Ascending aorta (tissue), 2 donors: ENCODE measurements at places on chromosomes 16 and 17. TPM values are rescaled to one million over a fixed set of nuclear protein-coding genes. Genes with fewer than 3 reads are reported as not detected.
A peak's percentile ranks its signal among the peaks of the same experiment; 100 is the strongest.

The SPNS2 gene
- total RNA-seq, result 107 TPM

The HNF1B gene
- total RNA-seq, result not detected

The RASL10B gene
- total RNA-seq, result 9.9 TPM

The SERPINF2 gene
- total RNA-seq, result 20.6 TPM

- H3K27ac ChIP-seq, result no peak overlapping the region
- no peak for DNase-seq
- no peaks in the 10 kb centered on the region for H3K4me1 ChIP-seq
- H3K27me3 ChIP-seq, result no peaks in the 10 kb centered on the region
Observed at GRCh38 chr16:11060842-11061241, 116.5 kb downstream of the CLEC16A start.

- no peak overlapping the region for H3K4me3 ChIP-seq
- no peaks in the 10 kb centered on the region for H3K27me3 ChIP-seq
Observed at GRCh38 chr17:7081341-7082062, 1.5 kb upstream of the CLEC10A start.

- H3K4me1 ChIP-seq, result no peaks in the 10 kb centered on the region
- no peaks in the 10 kb centered on the region for H3K36me3 ChIP-seq
- no peak overlapping the region for H3K4me3 ChIP-seq
- DNase-seq, result no peak
Observed at GRCh38 chr16:56779906-56780305, 50.0 kb downstream of the NUP93 start.

DNA sequence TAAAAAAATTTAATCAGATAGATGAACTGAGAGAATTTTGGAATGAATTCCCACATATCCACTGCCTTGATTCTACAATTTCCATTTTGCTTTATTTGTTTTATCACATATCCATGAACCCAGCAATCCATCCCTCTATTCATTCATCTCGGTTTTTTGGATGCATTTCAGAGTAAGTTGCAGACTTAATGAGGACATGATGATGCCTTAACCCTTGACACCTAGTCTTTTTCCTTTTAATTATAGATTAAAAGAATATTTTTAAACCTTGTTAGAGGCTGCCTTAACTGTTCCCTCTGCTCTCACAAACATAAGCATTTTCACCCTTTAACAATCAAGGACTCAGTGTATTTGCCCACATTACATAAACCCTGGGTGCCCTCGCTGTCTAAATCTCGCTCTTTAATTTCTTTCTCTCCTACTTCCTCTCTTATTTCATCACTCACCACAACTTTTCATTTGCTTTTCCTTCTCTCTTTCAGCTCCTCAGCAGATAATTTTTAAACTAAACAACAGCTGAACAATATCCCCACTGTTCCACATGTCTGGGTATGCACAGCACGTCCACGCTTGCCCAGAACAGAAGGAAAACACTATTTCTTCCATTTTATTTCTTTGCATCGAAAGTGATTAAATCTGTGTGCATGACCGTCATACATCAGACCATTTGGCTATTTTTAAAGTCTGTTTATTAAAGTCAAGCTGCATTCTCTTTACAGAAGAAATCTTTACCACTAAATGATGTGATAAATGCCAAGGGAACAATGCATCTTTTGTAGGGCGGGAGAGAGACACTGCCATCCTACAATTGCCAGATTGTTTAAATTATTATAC is 39.9 kb downstream of the IQCK start:
- no peaks in the 10 kb centered on the region for H3K36me3 ChIP-seq
- H3K27me3 ChIP-seq, result no peaks in the 10 kb centered on the region
- H3K4me1 ChIP-seq, result no peaks in the 10 kb centered on the region
- peak; percentile 1 for DNase-seq
- H3K27ac ChIP-seq, result no peak overlapping the region

DNA sequence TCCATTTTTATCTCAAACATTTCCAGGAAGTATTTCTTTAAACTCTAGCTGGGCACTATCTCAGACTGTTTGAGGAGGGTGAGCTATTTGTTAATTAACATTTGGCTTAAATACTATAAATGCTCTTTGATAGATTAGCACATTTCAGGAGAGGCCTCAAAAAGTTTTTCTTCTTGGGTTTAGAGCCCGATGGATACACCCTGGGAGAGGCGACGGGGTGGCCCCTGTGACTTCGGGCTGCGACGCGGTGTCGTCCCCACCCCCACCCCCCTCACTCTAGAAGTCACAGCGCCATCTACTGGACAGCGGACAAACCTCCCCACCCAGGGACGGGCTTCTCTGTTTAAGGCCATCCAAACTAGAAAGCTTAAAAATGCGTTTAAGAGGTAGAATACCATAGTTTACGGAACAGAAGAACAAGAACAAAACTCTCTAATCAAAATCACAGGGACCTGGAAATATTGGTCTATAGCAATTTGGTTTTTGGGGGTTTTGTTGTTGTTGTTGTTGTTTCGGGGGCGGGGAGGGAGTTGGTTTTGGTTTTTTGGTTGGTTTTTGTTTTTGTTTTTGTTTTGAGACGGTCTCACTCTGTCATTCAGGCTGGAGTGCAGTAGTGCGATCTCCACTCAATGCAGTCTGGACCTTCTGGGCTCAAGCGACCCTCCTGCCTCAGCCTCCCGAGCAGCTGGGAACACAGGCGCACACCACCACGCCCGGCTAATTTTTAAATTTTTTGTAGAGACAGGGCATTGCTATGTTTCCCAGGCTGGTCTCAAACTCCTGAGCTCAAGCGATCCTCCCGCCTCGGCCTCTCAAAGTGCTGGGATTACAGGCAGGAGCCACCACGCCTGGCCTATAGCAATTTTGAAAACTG is 254.4 kb downstream of the C16orf95 start:
- no peaks in the 10 kb centered on the region for H3K27me3 ChIP-seq
- H3K27ac ChIP-seq, result peak overlapping the region; percentile 90
- peak overlapping the region; percentile 66 for H3K4me3 ChIP-seq
- H3K36me3 ChIP-seq, result no peaks in the 10 kb centered on the region
- DNase-seq, result no peak

DNA sequence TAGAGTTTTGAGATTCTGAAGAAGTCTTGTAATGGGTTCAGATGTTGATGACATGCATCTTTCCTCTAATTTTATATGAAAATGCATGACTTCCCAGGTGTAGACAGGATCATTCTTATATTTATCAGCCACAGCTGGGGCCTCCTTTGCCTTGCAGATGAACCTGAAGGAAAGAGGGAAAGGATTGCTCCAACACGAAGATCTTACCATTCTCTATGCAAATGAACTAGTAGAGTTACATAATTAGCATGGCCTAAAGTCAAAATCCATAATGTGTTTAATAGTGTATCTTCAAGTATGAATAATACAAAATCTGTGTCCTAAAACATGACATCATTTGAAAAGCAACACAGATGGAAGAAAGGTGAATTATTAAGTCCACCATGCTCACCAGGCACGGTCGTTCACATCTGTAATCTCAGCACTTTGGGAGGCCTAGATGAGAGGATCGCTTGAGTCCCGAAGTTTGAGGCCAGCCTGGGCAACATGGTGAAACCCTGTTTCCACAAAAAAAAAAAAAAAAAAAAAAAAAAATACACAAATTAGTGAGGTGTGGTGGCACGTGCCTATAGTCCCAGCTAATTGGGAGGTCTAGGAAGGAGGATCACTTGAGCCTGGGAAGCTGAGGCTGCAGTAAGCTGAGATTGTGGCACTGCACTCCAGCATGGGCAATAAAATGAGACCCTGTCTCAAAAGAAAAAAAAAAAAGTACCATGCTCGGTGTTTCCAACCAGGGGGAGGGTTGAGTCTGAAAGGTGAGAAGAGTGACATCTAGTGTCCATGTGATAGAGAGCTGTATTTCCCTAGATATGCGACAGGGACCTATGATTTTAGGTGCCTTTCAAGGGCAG is 6.3 kb downstream of the VWA3A start:
- no peaks in the 10 kb centered on the region for H3K4me1 ChIP-seq
- H3K36me3 ChIP-seq, result no peaks in the 10 kb centered on the region
- H3K27me3 ChIP-seq, result no peaks in the 10 kb centered on the region
- no peak overlapping the region for H3K4me3 ChIP-seq
- no peak overlapping the region for H3K27ac ChIP-seq

DNA sequence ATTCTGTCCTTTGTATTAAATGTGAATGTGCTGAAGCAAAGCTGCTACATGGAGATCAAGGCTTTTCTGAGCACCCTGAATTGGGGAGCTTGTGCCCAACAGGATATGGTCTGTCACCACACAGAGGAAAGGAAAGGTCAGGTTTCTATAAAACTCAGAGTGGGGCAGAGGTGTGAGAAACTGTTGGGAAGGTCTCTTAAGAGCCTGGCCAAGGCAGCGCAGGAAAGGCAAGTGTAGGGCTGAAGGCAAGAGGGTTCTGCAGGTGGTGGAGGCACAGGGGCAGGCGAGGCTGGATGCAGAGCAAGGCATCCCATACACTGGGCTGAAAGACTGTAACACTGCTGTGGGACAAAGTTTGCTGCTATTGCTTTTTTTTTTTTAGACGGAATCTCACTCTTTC is 8.1 kb downstream of the COX6A2 start:
- no peaks in the 10 kb centered on the region for H3K27me3 ChIP-seq
- no peak overlapping the region for H3K27ac ChIP-seq
- H3K36me3 ChIP-seq, result no peaks in the 10 kb centered on the region
- no peak overlapping the region for H3K4me3 ChIP-seq
- no peak for DNase-seq

- no peaks in the 10 kb centered on the region for H3K36me3 ChIP-seq
- no peak overlapping the region for H3K4me3 ChIP-seq
- no peak overlapping the region for H3K27ac ChIP-seq
- H3K4me1 ChIP-seq, result no peaks in the 10 kb centered on the region
- no peaks in the 10 kb centered on the region for H3K27me3 ChIP-seq
Observed at GRCh38 chr16:9713156-9713555, 469.1 kb downstream of the GRIN2A start.

DNA sequence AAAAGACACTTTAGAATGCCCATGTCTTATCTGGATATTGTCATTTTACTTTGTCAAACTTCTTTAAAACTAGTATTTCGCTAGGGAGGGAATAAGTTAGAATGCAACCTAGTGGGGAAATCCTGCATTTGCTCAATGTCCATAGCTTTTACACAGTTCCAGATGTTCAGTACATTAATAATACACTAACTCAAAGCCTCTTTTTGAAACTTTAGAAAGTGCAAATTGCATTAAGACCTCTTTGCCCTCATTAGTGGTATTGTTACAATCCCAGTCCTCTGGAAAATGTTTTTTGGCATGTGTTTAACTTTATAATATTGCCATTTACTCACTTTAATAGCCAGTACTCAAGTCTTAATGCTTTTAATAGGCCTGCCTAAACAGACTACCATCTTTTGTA is 106.8 kb downstream of the BRIP1 start:
- DNase-seq, result no peak
- H3K27ac ChIP-seq, result no peak overlapping the region
- no peaks in the 10 kb centered on the region for H3K36me3 ChIP-seq
- no peak overlapping the region for H3K4me3 ChIP-seq

DNA sequence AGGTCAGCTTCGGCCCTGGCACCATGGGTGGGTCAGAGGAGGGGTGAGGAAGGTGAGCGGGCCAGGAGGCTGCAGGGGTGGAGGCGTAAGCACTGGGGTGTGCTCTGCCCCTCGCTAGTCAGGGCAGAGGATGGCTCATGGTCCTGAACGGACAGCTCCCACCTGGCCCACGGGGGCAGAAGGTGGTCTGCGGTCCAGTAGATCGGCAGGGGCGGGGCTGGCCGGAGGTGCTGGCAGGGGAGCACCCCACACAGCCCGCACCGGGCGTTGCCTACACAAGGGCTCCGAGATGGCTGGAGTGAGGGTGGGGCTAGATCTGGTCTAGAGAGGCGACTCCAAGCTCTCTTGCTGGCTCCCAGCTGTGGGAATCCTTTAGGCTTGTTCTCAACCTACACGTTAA is 8.2 kb downstream of the NPTX1 start:
- H3K4me3 ChIP-seq, result no peak overlapping the region
- H3K4me1 ChIP-seq, result no peaks in the 10 kb centered on the region
- no peaks in the 10 kb centered on the region for H3K36me3 ChIP-seq

- H3K4me1 ChIP-seq, result no peaks in the 10 kb centered on the region
- H3K36me3 ChIP-seq, result no peaks in the 10 kb centered on the region
- no peak overlapping the region for H3K4me3 ChIP-seq
- DNase-seq, result peak; percentile 65
Observed at GRCh38 chr16:73572135-73572828, 524.4 kb upstream of the ZFHX3 start.

DNA sequence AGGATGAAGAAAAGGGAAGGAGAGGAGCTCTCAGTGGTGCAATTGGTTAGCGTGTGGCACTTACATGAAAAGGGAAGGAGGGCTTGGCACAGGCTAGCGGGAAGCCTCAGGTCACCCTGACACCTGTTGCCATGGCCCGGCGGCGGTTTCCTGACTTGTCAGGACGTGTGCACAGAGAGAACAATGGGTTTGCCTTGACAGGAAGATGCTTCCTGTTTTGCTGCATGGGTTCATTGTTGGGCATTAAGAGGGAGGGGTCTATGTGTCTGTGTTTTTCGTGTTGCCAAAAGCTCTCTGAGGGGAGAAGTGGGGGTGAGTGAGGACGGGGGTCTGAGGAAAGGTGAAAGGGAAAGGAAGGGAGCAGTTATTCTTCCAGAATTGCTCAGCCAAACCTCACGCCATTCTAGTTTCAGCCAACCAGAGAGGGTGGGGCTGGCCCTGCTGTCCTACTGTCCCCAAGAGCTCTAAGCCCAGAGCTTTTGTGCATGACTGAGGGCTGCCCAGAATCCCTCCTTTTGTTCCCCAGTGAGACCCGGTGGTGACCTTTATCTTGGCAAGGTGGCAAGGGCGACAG is 17.1 kb upstream of the CCR7 start:
- H3K27ac ChIP-seq, result no peak overlapping the region
- H3K36me3 ChIP-seq, result no peaks in the 10 kb centered on the region
- no peak overlapping the region for H3K4me3 ChIP-seq
- H3K27me3 ChIP-seq, result no peaks in the 10 kb centered on the region
- no peaks in the 10 kb centered on the region for H3K4me1 ChIP-seq

DNA sequence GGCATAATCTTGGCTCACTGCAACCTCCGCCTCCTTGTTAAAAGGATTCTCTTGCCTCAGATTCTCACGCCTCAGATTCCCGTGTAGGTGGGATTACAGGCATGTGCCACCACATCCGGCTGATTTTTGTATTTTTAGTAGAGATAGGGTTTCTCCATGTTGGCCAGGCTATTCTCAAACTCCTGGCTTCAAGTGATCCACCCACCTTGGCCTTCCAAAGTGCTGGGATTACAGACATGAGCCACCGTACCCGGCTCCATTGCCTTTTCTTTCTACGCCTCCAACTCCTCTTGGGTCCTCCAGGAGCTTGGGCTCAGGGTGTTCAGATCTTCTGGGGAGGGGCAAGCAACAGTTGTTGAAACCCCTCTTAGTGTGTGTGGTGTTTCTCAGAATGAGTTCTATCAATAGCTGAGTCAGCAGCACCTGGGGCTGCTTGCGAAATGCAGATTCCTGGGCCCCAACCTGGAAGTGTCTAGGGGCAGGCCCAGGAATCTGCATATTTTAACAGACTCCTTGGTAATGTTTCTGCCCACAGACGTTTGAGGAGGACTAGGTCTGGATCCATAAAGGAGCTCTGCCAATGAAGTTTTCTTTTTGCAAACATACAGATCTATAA is 31.4 kb downstream of the SEC14L5 start:
- H3K36me3 ChIP-seq, result no peaks in the 10 kb centered on the region
- H3K27ac ChIP-seq, result no peak overlapping the region
- no peak overlapping the region for H3K4me3 ChIP-seq
- H3K4me1 ChIP-seq, result no peaks in the 10 kb centered on the region
- no peak for DNase-seq
- H3K27me3 ChIP-seq, result peaks cover 11% of the 10 kb centered on the region

- no peak for DNase-seq
- no peaks in the 10 kb centered on the region for H3K27me3 ChIP-seq
- H3K4me3 ChIP-seq, result peak overlapping the region; percentile 22
- peaks cover 46% of the 10 kb centered on the region for H3K4me1 ChIP-seq
- peak overlapping the region; percentile 97 for H3K27ac ChIP-seq
- peaks cover 51% of the 10 kb centered on the region for H3K36me3 ChIP-seq
Observed at GRCh38 chr17:83086907-83087787, 7.7 kb downstream of the METRNL start.
